ENCODE measurements at places on chromosomes 2 and 18.
A peak's percentile ranks its signal among the peaks of the same experiment; 100 is the strongest.

DNA sequence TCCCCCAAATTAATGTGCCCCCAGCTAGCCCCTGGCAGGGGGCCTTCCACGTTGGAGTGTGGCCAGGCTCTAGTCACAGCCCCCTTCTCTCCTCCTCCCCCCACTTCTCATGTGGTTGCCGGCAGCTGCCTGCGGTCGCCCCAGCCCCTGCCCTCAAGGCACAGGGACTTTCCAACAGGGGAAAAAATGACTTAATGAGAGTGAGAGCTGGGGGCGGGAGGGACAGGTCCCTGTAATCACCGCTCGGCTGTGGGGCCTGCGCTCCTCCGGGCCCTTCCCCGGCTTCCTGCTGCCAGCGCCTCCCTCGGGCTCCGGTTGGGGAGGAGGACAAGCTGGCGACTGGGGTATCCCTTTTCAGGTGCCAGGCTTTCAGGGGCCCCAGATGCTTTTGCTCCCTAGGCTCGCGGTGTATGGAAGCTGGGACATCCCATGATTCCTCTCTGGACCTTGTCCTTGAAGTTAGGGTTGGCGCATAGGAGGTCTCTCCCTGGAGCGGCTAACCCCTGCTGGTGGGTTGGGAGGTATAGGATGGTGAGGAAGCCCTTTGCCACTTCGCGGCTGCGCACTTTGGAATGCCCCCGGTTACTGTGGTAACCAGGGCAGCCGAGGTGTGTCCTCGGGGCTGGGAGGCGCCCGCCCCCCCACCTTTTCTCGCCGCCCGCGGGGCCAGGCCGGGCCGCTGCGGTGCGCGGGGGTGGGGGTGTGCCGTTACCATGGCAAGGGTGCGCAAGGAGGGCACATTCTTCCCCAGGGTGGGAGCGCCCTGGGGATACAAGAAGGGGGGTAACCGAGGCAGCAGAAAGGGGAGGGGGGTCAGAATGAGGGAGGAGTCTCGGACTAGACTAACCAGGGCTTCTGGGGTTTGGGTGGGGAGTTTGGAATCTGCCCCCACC is 16.1 kb downstream of the WNT10A start:
- DNase-seq, result peak; percentile 91

DNA sequence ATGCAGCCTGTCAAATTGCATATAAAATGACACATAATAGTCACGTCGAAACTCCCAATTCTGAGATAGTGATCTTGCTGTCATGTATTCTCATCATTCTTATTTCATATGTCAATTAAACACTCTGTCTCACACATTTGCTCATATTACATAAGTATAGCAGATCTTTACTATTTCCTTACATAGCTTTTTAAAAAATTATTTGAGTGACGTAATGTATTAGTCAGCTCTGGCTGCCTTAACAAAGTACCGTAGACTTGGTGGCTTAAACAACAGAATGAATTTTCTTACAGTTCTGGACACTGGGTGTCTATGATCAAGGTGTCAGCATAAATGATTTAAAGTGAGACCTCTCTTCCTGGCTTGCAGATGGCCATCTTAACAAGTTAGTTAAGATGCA is 1032.3 kb upstream of the NRXN1 start:
- no peak for DNase-seq

DNA sequence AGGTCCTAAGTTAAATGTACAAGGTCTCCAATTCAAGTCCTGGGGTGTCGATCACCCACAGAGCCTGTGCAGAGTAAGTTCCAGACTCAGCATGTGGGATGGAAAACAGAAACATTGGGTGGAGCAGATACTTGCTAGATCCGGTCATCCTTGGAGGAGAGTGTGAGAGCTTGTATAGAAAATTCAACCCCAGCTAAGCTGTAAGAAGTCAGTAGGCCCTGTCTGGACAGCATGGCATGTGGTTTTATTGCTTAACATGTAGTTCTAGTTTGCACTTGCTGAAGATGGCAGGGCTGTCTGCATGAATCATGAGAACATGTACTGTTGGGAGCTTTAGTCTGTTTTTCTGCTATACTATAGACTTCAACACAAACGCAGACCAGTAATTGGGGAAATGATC is 189.6 kb upstream of the RMP24 start:
- DNase-seq, result no peak

DNA sequence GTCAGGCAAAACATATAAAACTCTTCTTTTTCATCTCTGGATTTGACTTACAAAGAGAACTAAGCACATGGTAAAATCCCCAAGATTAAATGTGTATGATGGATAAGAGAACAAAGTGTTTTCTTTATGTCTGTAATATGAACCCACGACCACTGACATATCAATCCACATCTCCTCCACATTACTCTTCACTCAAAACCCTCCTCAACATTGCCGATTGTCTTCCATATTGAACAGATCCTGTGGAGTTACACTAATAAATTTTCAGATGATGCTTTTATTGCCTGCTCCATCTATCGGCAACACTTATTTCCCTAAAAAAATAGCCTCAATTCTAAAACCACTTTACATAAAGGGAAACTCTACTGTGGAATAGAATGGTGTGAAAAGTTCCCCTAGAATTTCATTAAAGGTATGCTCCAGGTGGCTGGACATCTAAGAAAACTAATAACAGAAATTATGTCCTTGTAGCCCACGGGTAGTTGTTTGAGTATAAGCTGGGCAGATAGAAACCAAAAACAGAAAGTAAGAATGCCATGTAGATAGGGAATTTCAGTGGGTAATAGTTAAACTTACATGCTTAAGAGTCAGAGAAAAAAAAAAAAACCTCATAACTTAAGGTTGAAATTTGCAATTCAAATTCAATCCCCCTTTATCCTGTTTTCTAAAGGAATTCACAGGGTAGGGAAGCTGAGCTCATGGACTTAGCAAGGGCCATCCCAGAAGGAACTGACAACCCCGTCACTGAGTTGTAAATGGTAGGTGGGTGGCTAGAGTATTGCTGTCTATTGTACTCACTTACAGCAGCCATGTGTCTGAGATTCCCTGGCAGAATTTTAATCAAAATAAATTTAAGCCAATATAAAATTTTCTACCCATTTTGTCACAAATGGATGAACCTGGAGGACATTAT is 305.4 kb upstream of the LYPD1 start:
- DNase-seq, result no peak

DNA sequence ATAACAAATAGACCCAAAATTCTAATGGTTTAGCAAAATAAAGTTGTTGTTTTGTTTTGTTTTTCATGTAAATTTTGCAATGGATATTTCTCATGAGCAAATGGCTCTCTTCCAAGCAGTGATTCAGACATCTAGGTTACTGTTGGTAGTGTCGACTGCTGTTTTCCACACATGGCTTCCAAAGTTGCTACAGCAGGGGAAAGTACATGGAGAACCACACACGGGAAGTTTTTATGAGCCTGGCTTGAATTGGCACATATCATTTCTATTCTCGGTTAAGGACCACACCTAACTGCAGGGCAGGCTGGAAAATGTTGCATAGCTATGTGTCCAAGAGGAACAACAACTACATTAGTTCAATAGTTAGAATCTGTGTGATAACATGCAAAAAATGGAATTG is 262.1 kb downstream of the GALNT13 start:
- no peak for DNase-seq

GRCh38 chr18:66558773-66559172 is 45.1 kb downstream of the CDH19 start:
- DNase-seq, result no peak

DNA sequence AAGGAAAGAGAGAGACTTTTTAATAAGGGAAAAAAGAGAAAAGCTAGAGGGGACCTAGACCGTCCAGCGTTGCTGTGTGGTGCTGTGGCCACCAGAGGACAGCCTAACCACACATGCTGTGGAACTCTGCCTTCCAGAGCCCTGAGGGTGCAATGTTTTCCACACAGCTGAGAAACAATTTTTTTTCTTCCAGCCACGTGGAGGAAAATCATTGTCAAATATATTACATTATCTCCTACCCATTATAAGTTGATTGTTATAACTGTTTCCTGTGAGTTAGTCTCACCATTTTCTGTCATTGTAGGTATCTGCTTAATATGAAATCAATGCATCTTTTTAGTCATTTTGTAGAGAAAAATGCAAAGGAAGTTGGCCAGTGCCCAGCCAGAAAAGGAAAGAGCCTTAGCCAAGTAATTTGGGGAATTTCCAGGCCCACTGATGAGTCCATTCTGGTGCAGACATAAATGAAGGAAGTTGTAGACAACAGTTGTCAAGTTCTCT is 5.9 kb upstream of the MRPL19 start:
- DNase-seq, result no peak

DNA sequence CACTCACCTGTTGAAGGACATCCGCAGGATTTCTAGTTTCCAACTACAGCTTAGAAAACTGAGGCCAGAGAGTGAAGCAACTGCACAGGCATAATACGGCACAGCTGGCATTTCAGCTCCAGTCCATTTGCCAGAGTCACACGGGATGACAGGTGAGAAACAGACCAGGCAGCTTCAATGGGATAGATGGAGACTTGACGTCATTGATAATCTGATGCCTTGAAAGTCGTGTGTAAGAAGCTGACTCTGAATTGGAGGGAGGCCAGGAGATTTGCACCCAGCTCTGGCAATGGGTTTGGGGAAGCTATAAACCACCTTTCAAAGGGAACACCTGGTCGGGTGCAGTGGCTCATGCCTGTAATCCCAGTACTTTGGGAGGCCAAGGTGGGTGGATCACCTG is 12.4 kb upstream of the DNMT3A start:
- DNase-seq, result no peak

GRCh38 chr2:68901199-68901514 is 30.0 kb upstream of the BMP10 start:
- DNase-seq, result no peak

DNA sequence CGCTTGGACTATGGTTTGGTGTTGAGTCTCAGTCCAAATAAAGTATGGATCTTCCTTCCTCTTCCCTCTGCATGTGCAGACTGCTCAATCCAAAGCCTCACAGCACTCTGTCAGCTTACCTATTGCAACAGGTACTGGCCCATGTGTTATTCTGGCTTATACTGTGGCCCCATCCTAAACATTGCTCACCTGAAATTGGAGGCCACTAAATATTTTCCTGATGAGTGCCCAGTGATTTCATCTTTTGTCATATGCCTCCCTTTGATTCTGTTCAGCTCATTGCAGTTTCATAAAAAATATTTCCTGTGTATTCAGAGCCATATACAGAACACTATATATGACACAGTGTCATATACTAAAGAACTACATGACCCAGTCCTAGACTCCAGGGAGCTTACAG is 86.3 kb upstream of the FAM136A start:
- no peak for DNase-seq

GRCh38 chr2:65064728-65065552 is 8.7 kb downstream of the CEP68 start:
- no peak for DNase-seq

- DNase-seq, result no peak
Observed at GRCh38 chr2:134227666-134228065, 26.2 kb upstream of the MGAT5 start.

DNA sequence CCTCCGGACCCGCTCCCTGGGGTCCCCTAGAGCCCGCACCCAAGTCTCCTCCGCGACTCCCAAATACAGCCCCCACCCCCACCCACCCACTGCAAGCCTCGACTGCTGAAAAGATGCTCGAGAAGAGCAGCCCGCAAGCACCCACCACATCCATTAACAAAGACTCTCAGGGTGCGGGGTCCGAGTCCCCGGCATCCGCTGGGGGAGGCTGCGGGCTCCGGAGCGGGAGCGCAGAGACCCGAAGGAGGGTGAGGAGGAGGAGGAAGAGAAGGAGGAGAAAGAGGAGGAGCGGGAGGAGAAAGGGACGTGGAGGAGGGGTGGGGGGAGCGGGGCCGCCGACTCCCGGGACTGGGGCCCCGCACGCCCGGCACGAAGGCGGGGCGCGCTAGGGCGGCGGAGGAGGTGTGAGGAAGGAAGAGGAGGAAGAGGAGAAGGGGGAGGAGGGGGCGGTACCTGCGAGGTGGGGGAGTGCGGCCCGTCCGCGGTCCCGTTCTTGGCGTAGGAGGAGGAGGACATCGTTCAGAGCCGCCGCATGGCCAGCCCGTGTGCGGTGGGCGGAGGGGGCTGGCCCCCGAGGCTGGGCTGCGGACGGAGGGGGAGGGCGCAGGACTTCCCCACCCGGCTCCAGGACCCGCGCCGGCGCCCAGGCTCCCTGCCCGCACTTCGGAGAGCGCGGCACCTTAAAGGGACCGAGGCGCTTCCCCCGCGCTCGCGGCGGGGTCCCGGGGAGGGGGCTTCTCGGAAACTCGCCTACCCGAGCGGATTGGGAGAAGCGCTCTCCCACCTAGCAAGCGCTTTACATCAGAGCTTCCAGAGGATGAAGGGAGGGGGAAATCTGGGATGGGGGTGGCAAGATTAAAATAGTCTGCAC is at the start of gene CACNB4:
TSS of gene CACNB4 (minus strand) at position 549 of the 871 bp plus-strand sequence.
- no peak for DNase-seq

DNA sequence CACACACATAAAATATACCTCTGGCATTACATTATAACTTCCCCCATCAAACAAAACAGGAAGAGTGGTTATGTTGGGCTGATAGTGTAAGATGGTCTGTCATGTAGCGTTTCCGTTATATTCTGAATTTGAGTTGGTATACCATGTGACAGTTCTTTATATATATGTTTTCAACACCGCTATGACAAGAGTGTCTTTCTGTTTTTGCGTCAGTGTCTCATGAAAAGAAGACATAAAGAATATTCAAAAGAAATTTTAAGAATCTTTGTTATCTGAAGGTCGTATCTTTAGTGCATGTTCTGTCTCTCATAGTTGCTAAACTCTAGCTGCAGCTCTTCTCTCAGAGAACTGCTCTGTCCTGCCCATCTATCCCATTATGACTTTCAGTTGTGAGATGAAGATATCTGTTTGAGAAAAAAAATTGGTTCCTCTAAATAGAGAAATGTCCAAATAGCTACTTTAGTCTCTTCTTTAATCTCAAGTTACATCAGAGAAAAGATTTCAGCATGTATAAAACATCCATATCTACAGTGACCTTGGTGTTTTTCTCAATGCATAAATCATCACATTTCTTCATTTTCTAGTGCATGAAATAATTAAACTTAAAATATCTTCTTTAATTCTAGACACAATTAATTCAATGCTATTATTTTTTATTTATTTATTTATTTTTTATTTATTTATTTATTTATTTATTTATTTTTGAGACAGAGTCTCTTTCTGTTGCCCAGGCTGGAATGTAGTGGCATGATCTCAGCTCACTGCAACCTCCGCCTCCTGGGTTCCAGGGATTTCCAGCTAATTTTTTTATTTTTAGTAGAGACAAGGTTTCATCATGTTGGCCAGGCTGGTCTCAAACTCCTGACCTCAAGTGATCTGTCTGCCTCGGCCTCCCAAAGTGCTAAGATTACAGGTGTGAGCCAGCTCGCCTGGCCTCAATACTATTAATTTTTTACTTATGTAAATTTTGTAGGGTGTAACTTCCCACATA is 24.3 kb upstream of the PSME4 start:
- no peak for DNase-seq

- DNase-seq, result peak; percentile 76
Observed at GRCh38 chr2:30115141-30115980, 31.4 kb upstream of the YPEL5 start.
